ENCODE measurements at places on chromosomes 5 and 9.

- no peak for DNase-seq
These were observed 120.9 kb downstream of the SSBP2 start for GRCh38 chr5:81629986-81630385.

DNA sequence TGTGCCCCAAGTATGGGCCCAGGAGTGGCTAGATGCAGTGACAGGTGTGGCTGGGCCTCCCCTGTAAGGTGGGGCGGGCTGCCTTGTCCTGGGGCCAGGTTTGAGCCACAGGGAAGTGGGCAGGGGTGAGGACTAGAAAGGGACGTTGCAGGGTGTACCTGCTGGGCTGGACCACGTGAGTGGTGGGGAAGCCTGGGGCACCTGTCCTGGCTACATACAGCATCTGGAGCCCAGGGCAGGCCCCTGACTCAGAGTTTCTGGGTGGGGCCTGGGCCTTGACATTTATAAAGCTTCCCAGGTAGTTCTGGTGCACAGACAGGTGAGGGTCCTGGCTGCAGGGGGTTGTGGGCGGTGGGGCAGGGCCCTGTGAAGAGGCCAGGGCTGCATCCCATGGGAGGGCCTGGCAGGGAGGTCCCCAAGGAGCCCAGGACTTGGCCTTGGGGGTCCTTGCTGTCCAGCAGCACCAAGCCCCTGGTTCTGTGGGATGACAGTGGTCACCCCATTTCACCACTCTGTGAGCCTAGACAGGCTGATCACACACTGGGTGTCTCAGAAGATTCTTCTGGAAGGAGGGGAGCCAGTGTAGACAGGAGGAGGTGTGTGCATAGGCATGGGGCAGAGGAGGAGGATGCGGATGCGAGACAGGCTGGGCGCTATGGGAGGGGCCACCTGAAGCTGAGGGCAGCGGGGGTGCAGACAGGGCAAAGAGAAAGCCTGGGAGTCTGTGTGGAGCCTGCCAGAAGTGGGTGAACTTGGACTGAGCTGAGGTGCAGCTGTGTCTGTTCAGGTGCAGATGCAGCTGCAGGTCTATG is 94.0 kb downstream of the PHF2 start:
- no peak for DNase-seq

- DNase-seq, result no peak
These were observed 166.2 kb upstream of the PPP2R2B start for GRCh38 chr5:147044572-147045273.

GRCh38 chr9:125277411-125277810 is 15.8 kb downstream of the GAPVD1 start:
- DNase-seq, result no peak

DNA sequence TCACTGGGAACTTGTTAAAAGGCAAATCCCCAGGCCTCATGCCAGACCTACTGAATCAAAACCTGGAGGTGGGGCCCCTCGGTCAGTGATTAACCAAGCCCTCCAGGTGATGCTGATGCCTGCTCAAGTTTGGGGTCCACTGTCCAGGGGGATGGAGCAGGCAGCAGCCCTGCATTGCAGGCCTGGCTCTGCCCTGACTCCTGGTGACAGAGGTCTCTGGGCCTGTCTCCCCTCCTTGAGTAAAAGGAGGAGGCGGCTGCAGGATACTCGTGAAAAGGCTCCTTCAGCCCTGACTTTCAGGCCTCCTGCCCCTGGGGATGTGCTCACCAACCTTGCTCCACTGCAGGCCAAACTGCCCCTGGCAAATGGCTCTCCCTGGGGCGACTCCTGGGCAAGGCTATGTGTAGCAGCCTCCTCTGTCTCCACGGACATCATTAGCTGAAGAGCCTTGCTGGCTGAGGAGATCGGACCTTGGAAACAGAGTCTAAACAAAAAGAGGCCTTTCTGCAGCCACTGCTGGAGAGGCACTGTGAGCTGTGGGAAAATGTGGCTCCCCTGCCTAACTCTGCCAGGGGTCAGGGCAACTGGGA is 134.8 kb upstream of the ALDH1B1 start:
- DNase-seq, result no peak

- DNase-seq, result no peak
These were observed 11.4 kb downstream of the GCNT4 start for GRCh38 chr5:75040973-75041372.

- no peak for DNase-seq
These were observed 1578.3 kb downstream of the EFNA5 start for GRCh38 chr5:106092455-106092854.

GRCh38 chr9:3809724-3810123 is 283.9 kb upstream of the RFX3 start:
- DNase-seq, result no peak

- no peak for DNase-seq
These were observed 29.5 kb upstream of the ARHGAP26 start for GRCh38 chr5:142740474-142741242.

DNA sequence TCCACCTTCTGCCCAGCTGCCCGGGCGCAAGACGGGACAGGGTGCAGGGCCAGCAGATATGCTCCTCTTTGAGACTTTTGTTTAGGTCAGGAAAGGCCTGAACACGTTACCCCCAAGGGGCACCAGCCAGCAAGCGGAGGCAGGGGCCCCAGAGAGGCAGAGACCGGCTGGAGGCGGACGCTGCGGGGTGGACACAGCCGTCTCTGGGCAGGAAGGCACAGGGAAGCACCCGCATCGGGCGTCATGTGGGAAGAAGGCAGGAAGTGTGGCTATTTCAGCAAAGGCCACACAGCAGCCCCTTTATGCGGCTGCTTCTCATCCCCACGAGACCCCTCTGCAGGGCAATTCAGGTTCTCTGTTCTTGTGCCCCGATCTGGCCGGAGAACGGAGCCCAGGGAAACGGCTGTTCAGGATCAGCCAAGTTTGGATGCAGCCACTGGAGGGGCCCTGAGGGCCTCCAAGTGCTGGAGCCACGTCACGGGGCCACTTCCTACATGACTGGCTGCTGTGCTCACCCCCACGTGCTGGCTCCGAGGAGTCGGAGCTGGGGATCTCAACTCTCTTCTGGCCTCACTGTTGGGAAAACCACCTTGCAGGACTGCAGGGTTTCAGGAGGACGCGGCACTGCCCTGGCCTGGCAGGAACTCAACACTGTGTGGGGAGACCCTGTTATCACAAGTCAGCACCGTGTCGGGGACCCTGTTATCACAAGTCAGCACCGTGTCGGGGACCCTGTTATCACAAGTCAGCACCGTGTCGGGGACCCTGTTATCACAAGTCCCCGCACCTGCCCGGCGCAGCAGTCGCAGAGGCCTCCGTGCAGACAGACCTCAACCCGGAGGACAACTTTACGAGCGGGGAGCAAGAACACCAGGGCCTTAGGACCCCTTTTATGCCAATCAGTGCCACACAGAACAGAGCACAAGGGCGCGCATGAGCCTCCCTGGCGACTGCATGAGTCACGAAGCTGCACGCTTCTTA is 44.4 kb downstream of the SLC12A7 start:
- DNase-seq, result no peak

DNA sequence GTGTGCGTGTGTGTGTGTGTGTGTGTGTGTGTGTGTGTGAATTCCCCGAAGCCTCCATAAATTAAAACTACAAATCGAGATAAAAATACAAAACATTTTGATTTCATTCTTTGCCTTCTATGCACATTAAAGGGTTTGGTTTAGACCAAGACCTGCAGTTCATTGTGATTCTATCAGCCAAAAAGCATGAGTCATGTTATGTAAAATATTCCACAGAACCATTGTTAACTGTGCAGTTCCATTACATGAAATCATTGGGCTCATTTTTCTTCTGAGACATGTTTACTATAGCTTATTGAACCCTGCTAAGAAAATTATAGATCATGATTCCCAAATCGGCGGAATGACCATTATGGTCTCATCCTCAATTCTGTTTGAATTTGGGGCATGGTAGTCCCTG is 11.7 kb downstream of the CAVIN4 start:
- DNase-seq, result no peak

DNA sequence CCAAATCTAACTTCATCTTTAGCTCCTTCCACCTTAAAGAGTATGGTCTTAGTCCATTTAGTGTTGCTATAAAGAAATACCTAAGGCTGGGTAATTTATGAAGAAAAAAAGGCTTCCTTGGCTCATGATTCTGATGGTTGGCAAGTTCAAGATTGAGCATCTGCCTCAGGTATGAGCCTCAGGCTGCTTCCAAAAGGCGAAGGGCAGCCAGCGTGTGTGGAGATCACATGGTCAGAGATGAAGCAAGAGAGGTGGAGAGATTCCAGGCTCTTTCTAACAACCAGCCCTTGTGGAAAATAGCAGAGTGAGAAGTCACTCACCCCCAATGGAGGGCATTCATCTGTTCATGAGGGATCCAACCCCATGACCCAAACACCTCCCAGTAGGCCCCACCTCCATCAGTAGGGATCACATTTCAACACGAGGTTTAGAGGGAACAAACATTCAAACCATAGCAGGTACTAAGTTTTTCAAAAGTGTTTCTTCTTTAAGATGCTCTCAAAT is 225.9 kb downstream of the SGCD start:
- DNase-seq, result no peak

DNA sequence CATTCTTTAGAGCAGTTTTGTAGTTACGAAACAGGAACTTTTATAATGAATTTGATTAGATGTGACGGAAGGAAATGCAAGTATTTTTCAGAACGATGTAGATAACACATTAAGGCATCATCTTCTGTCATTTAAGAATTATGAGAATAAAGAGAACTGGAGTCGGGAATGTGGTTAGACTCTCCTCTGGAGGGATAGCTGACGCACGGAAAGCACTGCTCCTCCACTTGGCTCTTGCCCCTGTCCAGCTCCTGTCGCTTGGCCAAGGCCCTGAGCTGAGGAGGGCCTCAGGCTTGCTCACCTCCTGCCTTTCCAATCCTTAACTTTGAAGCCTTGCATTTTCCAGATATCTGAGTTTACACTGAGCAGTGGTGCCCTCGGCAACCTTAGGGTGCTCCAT is 60.5 kb downstream of the MAP1B start:
- DNase-seq, result no peak

GRCh38 chr5:172642486-172642885 is 1.4 kb downstream of the NEURL1B start:
- DNase-seq, result no peak

DNA sequence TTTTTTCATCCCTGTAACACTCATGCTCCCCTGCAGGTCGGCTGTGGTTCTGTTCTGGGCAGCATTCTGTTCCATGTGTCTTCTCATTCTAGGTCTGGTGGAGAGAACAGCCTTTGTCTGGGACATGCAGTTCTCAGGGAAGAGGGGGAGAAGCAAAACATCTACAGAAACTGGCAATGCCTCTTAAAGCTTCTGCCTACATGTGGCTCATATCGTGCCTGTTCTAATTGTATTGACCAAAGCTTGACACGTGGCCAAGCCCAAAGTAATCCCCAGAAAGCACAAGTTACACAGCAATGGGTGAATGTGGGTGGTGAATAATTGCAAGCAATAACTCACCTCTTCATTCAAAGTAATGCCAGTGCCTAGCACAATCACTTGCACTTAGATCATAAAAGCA is 218.2 kb upstream of the IL12B start:
- DNase-seq, result no peak

- no peak for DNase-seq
These were observed 76.9 kb downstream of the FEM1C start for GRCh38 chr5:115467628-115468027.

- DNase-seq, result no peak
These were observed 19.7 kb upstream of the PCDHAC2 start for GRCh38 chr5:140946578-140946977.

DNA sequence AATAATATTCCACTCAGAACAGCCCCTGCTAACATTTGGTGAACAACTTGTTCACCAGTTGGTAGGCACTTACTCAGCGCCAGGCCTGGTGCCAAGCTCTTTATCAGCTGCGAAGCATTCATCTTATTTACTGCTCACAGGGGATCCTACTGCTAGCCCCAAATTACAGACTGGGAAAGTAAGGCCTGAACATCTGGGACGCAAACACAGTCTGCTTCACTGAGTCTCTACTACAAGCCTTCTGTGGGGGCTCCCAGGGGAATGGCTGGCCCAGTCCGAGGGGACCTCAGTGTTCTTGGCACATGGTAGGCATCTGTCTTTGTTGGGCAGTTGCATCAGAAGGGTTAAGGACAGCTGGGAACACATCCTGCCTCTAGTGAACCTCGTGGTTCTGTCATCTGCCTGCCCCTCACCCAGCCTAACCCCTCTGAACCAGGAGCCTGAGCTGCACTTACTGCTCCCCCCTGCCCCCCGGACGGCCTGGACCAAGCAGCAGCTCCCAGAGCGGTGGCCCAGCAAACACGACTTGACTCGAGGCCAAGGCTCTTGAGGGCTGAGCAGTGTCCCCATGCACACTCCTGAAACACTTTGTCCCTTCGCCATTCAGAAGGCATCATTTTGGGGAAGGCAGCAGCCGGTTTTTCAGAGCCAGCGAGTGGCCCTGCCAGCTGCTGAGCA is at the start of gene PHYHD1:
Gene PHYHD1 (plus strand): TSS at position 602 of the 678 bp plus-strand sequence. CDS start 1,342 bp downstream, outside the sequence.
- peak; percentile 76 for DNase-seq

DNA sequence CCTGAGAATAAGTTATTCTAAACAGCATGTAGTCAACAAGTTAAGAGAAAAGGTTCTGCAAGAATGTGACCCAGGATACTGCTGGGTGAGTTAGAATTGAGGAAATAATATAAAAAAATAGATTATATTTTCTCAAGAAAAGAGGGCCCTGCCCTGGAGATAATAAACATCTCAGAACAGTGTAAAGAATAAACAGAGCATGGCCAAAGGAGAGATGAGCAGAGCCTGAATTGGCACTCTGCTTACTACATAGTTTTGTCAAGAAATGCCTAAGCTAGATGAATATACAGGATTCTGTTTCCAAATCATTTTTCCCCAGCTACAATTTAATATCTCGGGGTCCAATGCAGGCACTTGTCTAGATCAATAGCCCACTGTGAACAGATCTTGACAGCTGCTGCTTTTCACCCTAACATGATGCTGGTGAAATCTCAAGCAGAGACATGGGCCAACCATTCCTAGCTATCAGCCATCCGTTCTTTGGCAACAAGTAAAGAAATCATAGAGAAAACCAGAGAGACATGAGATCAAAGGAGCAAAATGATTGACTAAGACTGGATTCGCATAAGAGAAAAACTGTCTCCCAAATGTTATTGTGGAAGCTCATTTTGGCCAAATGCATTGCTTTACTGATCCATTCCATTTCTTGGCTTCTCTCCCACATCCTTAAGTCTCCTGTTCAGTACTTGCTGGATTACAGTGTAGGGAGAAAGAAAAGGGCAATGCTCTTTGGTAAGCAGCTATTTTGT is 173.2 kb downstream of the PRELID2 start:
- DNase-seq, result no peak

GRCh38 chr5:31741496-31741895 is 102.6 kb downstream of the PDZD2 start:
- no peak for DNase-seq

GRCh38 chr9:29730163-29730562 is 2156.9 kb upstream of the C9orf72 start:
- no peak for DNase-seq

- DNase-seq, result no peak
These were observed 8.1 kb downstream of the FSD1L start for GRCh38 chr9:105455836-105456475.

- no peak for DNase-seq
These were observed 176.4 kb downstream of the HSD17B3 start for GRCh38 chr9:96125624-96126023.

DNA sequence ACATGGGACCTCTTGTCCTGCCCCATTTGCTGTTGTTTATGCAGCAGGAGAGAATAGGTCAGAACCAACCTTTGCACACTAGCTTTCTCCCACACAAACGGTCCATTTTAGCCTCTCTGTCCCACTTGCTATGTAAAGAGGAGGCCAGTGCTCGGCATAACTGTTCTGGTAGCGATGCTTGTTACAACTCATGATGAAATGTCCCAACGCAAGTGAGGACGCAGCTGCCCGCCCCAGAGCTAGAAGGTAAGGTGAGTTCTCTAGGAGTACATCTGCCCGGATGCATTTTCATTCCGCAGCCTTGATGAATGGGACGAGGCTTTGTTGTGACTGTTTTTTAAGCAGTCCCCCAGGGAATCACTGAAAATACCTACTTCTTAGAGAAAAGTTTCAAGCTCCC is 14.1 kb downstream of the S1PR3 start:
- DNase-seq, result no peak

Data from NCI-H524 (cell line).